Neural progenitor cell (in vitro differentiated cells): ENCODE measurements at places on chromosomes 7 and 10.

DNA sequence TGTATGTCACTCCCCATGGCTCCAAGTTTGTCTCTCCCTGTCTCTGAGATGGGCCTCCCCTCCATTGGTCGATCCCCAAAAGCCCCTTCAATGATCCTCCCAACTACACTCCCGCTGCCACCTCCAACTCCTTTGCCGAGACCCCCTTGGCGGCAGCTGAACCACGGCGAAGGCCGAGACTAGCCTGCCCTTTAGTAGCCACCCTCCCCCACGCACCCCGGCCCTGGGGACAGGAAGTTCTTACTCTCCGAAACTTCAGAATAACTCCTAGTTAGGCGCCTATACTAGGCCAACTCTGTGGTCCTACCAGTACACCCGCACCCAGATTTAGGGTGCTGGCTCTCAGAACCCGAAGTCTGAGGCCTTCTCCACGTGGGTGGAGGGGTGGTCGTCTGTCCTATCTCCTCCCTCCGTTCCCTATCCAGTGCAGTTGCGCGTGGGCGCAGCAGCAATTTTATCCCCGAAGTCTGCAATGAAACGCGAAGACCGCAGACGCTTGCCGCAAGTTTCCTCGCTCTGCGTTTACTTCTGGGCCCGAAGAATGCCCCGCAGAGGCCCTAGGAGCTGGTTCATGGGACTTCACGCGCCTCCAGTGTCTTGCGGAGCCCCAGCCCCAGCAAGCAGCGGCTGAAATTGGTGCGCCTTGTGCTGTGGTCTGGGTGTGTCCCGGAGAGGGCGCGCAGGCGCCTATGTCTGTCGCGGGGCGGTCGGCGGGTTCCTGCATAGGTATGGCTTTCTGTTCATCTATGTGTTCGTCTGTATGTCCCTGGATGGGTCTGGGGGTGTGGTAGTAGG is 82.6 kb upstream of the SLF2 start:
- peak; percentile 65 for DNase-seq

DNA sequence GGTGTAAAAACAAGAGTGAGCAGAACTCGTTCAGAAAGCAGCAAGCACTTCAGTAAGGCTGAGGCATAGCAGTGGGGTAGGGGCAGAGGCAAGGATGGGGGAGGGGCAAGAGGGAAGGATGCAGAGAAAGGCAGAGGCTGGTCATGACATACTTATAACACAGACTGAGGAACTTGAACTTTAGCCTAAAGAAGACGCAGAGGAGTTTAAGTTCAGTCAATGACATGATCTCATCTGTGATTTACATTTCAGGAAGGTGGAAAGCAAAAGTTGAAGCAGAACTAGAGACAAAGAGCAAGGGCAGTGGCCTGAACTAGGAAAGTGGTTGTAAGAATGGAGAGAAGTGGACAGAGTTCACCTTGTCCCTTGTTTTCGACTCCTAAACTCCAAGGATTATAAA is 15.8 kb downstream of the MACC1 start:
- peak; percentile 10 for DNase-seq

- no peak for DNase-seq
Measured at GRCh38 chr7:131616487-131617200, 60.2 kb upstream of the PODXL start.

DNA sequence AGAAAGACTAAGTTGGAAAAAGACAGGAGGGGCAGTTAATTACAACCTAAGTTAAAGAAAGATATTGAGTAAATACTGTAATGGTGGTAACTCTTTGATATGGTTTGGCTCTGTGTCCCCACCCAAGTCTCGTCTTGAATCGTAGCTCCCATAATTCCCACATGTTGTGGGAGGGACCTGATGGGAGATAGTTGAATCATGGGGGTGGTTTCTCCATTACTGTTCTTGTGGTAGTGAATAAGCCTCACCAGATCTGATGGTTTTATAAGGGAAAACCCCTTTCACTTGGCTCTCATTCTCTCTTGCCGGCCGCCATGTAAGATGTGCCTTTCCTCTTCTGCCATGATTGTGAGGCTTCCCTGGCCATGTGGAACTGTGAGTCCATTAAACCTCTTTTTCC is 143.8 kb downstream of the GRK5 start:
- DNase-seq: no peak

DNA sequence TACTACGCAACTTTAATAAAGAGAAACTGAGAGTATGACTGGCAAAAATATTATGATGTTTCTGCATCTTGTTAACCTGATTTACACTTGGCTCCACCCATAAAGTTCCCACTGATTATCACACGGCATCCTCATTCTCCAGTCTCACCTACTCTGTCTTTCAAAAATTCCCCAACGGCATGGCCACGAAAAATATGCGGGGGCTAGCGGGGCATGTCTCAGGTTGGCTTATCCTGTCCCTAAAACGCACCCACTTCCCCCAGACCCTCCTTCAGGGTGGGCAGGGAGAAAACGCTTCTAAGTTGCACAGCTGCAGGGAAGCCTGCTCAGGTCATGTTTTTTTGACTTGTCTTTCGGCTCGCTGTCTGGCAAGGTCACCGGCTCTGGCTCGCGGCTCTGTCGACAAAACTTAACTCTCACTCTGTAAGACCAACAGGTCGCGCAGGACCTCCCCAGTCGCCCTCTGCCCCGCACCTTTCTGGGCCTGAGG is 3.8 kb downstream of the CDK6 start:
- DNase-seq: no peak

GRCh38 chr10:93471110-93471651 is 11.0 kb downstream of the MYOF start:
- no peak for DNase-seq

DNA sequence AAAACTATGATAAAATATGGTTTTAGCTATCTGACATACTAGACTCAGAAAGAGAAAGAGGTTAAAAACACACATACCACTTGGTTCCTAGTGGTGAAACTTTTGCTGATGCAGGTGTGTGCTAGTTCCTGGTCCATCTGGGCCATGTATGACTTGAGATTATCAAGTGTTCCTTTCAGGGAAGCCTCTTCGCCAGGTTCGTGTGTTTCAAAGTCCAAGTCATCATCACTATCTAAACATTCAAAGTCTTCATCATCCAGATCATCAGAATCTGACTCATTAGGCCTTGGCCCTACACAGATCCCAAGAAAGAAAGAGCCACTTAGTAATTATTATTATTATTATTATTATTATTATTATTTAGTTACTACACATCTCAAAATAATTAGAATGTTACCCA is 26.4 kb downstream of the NUDT13 start:
- DNase-seq: no peak

- DNase-seq: no peak
Measured at GRCh38 chr7:1538544-1539180, 8.2 kb downstream of the MAFK start.

- DNase-seq: no peak
Measured at GRCh38 chr10:59093461-59093860, 83.0 kb upstream of the PHYHIPL start.

GRCh38 chr7:74474271-74474865 is 20.7 kb downstream of the GTF2IRD1 start:
- DNase-seq: no peak

GRCh38 chr7:81138870-81139269 is 220.0 kb upstream of the SEMA3C start:
- DNase-seq: no peak

DNA sequence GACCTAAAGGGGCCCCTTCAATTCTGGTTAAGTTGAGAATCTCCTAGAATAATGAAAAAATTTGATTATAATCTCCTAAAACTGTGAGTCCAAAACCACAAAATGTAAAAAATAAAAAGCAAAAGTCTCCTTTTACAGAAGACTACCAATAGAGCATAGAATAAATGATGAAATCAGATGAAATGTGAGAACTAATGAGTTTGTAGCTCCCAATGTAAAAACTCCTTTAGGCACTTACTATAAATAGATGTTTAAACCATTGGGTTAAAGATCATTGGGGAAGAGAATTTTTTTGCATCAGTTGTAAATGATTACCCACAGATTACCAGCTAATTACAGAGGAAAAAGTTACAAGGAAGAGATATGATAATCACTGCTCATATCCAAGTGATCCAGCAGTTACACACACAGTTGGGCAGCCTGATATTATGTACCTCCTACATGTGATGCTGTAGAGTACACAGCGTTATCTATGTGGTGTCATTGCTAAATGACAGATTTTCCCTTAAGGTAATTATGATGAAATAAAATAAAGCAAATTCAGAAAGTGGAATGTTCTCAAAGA is 282.7 kb upstream of the SEMA3D start:
- no peak for DNase-seq
